ENCODE measurements at places on chromosomes 7 and 10. TPM values are rescaled to one million over a fixed set of nuclear protein-coding genes. Genes with fewer than 3 reads are reported as not detected.
A peak's percentile ranks its signal among the peaks of the same experiment; 100 is the strongest.

- DNase-seq, result no peak
Observed at GRCh38 chr7:92880212-92881090, 44.1 kb upstream of the CDK6 start.

- DNase-seq, result peak; percentile 51
Observed at GRCh38 chr10:102504179-102504975, 605 bp downstream of the SUFU start.

DNA sequence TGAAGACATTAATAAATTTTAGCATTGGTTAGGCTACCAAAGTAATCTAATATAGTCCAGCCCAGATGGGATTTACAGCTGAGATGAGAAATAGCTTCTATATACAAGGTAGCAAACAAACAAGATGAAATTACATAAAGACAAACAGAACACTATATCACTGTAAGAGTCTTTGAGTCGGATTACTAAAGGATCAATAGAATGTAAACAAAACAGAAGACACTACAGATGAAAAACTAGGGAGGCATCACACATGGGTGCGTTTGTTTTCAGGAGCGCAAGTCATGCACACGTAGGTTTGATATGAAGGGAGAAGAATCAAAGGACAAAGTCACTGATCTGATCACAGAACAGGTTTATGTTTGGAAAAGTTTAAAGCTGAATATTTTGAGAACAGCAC lies 26.5 kb downstream of the MPP7 start:
- no peak for DNase-seq

DNA sequence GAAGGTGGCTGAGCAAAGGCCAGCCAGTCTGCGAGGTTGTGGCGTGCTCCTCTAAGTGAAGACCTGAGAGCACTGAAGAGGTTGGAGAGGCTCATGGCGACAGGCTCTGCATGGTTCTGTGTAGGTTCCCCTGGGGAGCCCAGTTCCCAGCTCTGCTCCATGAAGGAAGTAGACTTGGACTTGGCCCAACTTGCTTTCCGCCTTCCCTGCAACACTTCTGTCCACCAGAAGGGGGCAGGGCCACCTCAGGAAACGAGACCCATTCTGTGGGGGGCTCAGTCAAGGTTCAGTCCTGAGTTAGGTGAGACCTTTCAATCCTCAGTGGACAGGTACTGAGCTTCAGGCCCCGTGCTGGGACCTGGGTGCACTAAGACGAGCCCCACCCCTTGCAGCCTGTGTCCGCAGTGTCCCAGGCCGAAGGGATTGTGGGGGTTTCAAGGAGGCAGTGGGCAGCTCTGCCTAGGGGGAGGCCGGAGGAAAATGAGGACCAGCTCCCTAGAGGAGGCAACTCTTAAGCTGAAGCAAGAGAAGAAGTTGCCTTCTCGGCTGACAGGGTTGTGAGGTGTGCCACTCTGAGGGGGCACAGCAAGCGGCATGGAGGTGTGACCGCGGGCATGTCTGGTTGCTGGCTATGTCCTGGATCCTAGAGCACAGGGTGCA lies 15.0 kb upstream of the PCBD1 start:
- DNase-seq, result peak; percentile 87

DNA sequence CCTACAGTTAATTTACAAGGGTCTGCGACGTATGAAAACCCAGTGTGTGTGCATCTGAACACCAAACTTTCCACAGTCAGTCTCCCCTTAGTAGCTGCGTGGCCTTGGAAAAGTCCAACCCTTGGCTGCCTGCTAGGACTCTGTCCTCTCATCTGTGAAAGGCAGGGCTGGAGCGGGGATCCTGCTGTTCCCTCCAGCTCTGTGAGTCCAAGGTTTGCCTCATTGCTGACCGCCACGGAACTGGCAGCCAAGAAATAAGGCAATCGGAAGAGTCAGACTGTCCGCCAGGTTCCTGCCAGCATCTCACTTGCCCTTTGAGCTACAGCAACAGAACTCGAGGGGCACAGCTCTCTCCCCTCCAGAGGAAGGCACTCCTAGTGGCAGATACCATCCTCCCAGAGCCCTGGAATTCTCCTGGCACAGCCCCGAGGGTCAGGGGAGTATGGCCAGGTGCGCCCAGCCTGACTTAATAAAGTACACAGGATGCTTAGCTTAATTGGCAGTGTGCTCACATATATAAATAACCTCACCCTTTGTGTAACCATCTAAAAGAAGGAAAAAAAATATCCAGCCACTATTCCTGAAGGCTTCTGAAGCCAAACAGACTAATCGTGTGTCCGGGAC lies 530.1 kb upstream of the FOXK1 start:
- DNase-seq, result no peak

Gene FBXW4
- 115 TPM for total RNA-seq

- DNase-seq, result no peak
Observed at GRCh38 chr10:11724938-11725776, 17.0 kb upstream of the ECHDC3 start.

Gene CLDN3
- not detected for total RNA-seq

Gene ASB10
- 21.0 TPM for total RNA-seq

DNA sequence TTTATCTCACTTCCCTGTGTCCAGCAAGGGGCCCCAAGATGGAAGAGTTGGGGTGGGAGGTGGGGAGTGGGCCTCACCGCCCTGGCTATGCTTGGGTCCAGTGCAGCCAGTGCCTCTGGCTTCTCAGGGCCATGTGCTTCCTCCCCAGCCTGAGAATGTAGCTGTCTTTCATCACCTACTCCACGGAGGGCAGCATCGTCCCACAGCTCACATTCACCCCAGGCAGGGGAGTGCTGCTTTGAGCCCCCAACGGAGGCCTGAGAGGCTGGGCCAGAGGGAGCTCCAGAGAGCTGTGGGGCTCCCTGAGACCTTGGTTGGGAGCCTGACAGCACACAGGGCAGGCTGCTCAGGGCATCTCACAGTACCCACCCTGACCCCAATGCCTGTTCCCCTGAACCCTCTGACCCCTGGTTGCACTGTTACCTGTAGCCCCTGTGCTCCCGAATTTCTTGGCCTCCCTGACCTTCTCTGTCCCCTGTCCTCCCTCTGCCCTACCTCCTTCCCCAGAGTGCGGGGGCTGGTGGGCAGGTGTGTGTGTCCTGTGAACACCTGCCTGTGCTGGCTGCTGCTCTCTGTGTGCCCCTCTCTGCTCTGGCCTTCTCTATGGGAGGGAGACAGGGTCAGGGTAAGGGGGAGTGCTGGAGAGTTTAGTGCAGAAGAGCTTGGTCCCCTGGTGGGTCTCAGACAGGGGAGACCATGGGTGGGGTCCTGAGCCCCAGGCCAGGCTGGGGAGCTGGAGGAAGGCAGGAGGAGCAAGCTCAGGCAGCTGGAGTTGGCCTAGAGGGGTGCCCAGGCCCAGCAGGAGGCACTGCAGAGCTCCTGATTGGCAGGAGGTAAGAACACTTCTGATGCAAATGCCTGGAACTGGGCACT lies 19.6 kb upstream of the ZNF488 start:
- peak; percentile 31 for DNase-seq

DNA sequence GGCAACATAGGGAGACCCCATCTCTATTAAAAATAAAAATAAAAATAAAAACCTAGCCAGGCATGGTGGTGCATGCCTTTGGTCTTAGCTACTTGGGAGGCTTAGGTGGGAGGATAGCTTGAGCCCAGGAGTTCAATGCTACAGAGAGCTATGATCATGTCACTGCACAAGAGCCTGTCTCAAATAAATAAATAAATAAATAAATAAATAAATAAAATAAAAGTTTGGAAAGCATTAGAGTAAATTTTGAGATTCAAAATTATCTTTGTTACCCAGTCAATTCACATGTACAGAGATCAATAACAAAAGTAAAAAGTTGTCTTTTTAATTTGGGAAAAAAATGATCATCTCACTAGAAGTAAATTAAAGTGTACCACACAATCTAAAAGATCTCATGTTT lies 255.8 kb upstream of the MYO3A start:
- no peak for DNase-seq

- DNase-seq, result no peak
Observed at GRCh38 chr10:58393317-58393716, 8.1 kb downstream of the TFAM start.

Gene ATP5MK
- 843 TPM for total RNA-seq
